ENCODE measurements at places on chromosomes 3 and 15. TPM values are rescaled to one million over a fixed set of nuclear protein-coding genes. Genes with fewer than 3 reads are reported as not detected.

DNA sequence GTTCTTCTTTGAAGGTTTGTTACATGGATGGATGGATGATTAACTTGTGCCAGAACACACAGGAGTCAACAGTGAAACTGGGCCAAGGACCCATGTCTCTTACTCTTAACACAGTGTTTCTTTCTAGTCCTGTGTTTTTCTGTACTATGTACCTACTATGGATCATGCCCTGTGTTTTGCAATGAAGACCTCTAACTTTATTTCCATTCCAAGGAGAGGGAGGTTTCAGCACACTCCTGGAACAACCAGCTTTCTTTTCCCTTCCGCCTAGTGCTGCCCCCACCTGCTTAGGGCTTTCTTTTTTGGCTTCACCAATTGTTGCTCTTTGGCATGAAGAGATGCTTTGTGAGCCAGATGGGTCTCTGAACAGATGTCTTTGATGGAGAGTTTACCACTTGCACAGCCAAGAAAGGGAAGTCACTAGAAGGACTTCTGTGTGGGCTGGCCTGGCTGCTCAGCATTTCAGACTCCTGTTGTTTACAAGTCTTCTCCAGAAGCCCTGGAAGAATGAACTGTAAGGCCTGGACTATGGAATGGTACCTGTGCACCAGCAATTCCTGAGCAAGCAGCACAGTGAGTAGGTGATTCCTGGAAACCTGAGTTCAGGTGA lies 44.5 kb downstream of the SNAPC5 start:
- no peak for DNase-seq
- H3K4me1 ChIP-seq, result no peaks in the 10 kb centered on the region
- H3K36me3 ChIP-seq, result no peaks in the 10 kb centered on the region
- H3K4me3 ChIP-seq, result no peak overlapping the region

DNA sequence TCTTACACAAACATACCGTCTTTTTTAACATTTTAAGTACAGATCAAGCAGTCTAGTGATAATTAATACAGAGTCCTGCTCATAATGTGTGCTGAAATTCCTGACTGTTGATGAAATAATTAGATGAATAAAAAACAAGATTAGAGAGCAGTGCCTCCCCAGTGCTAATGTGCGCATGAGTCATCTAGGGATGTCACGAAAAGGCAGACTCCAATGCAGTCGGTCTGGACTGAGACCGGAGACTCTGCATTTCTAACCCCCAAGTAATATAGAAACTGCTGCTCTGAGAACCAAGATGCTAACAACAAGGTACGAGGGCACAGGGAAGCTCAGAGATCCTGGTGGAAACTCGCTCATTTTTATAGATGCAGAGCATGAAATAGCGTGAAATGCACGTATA lies 61.4 kb downstream of the COL8A1 start:
- no peak overlapping the region for H3K4me3 ChIP-seq
- no peak overlapping the region for H3K27ac ChIP-seq
- peaks cover 3% of the 10 kb centered on the region for H3K27me3 ChIP-seq
- DNase-seq, result no peak
- H3K4me1 ChIP-seq, result no peaks in the 10 kb centered on the region

GRCh38 chr3:168053115-168053514 lies 42.6 kb downstream of the GOLIM4 start:
- no peaks in the 10 kb centered on the region for H3K27me3 ChIP-seq
- DNase-seq, result no peak
- no peak overlapping the region for H3K4me3 ChIP-seq
- H3K4me1 ChIP-seq, result peaks cover 18% of the 10 kb centered on the region
- H3K36me3 ChIP-seq, result no peaks in the 10 kb centered on the region
- H3K27ac ChIP-seq, result no peak overlapping the region

- no peaks in the 10 kb centered on the region for H3K36me3 ChIP-seq
- no peak overlapping the region for H3K4me3 ChIP-seq
- H3K27ac ChIP-seq, result no peak overlapping the region
- H3K27me3 ChIP-seq, result no peaks in the 10 kb centered on the region
Observed at GRCh38 chr3:29942297-29942696, 661.4 kb downstream of the RBMS3 start.

DNA sequence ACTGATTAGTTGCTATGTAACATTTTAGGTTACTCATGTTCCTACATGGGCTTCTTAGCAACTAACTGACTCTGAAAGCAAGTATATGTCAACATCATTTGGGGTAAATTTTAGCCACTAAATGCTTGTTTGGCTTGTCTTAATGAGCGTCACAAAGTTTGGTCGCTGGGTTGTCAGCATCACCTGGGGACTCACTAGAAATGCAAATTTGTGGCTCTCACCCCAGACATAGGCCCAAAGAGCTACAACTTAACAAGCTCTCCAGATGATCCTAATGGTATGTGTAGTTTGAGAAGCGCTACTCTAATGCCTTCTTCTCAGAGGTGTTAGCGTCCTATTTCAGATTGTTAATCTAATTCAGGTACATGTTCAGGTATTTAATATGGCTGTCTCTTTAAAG lies 32.7 kb upstream of the CPOX start:
- no peaks in the 10 kb centered on the region for H3K36me3 ChIP-seq
- no peak overlapping the region for H3K4me3 ChIP-seq
- H3K27me3 ChIP-seq, result no peaks in the 10 kb centered on the region
- H3K4me1 ChIP-seq, result no peaks in the 10 kb centered on the region
- DNase-seq, result no peak

MKRN2OS gene
- 2.3 TPM for total RNA-seq

SYNPR gene
- total RNA-seq, result not detected

DHX36 gene
- total RNA-seq, result 58.3 TPM

DNA sequence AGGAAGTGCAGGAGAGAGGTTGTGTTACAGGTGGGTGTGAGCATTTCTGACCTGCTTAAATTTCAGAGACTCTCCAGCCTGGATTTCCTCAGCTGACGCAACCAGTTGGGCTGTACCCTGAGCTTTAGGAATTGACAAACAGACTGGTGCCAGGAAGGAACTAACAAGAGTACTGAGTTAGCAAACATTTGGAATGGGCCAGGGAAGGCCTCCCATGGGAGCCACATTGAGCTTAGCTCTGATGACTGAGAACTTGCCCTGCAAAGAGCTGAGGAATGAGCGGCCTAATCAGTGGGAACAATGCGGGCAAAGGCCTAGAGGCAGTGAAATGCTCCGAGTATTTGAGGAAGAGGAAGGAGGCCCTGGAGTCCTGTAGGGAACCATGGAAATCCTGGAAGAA lies 254.2 kb downstream of the FEZF2 start:
- no peak overlapping the region for H3K4me3 ChIP-seq
- H3K27me3 ChIP-seq, result no peaks in the 10 kb centered on the region
- H3K4me1 ChIP-seq, result no peaks in the 10 kb centered on the region
- no peak for DNase-seq
- H3K27ac ChIP-seq, result no peak overlapping the region
- no peaks in the 10 kb centered on the region for H3K36me3 ChIP-seq

DNA sequence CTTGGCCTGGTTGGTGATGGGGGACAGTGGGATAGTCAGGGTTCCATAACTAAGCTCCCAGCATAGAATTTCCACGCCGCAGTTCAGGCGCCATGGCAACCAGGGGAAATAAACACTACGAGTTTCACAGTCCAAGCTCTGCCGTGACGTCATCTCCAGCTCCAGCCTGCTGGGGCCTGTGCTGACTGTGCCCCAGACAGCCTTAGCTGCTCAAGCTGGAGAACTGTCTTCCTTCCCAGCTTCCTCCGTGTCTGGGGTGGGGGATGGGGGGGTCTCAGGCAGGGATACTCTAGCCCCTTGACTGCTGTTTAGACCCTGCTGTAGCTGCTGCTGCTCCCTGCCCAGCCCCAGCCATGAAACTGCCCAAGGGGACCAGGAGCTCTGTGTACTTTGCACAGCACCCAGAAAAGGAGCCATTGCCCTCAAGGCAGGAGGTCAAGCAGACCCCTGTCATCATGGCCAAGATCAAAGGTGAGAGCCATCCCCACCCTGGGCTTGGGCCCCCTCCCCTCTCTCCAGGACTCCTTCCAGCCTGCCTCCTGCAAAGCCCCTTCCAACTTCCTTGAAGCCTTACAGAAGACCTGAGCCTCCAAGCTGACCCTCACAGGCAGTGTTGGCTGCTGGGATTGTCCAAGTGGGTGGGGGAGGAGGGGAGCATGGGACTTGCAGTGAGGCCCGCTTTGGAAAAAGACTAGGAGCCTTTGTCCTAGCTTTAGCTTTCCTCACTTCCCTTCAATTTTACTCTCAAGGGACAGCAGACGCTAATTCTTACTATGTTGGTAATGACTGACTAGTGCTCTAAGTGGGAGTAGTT lies 11.4 kb upstream of the CSPG4 start:
- no peak overlapping the region for H3K27ac ChIP-seq
- DNase-seq, result peak; percentile 87
- no peaks in the 10 kb centered on the region for H3K27me3 ChIP-seq
- H3K4me3 ChIP-seq, result no peak overlapping the region
- H3K36me3 ChIP-seq, result no peaks in the 10 kb centered on the region

All from body of pancreas (tissue), 4 donors.